ENCODE measurements at places on chromosomes 7 and 10.

- no peak for DNase-seq
These were observed 76.7 kb downstream of the ANK3 start for GRCh38 chr10:60312818-60313588.

DNA sequence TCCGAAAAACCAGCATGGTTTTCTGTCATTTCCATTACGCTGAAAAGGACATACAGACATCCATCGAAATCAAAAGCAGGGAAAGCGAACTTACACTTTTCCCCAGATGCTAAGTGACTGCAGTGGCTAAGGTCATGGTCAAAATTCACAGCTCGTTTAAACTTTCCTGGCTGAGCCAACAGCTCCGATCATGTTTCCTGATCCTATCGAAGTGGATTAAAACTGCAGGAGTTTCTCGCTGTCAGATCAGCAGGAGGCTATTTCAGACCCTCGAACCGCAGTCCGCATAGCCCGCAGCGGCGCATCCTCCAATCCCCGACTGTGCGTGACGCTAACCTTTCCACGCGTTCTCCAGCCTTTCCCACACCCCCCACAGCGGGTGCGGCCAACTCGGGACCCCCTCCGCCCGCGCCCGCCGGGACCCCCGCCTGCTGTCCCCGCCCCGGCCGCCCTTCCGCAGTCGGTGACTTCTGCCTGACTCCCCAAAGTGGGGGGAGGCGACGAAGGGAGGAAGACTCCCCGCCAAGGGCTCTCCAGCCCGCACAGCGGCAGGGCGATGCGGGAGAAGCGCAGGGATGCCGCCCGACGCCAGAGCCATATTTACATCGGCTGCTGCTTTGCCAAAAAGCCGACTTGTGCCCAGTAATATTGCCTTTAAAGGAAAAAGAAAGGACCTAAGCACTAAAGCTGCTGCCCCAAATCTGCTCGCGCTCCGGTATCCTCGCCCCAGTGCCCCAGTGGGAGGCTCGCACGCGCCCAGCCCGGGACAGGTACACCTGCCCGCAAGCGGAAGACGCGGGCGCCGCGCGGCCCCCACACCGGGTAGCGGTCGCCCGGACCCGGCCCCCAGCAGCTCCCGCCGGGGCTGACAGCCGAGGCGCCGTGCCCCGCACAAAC is 1.2 kb downstream of the PIP4K2A start:
- DNase-seq: peak; percentile 68

DNA sequence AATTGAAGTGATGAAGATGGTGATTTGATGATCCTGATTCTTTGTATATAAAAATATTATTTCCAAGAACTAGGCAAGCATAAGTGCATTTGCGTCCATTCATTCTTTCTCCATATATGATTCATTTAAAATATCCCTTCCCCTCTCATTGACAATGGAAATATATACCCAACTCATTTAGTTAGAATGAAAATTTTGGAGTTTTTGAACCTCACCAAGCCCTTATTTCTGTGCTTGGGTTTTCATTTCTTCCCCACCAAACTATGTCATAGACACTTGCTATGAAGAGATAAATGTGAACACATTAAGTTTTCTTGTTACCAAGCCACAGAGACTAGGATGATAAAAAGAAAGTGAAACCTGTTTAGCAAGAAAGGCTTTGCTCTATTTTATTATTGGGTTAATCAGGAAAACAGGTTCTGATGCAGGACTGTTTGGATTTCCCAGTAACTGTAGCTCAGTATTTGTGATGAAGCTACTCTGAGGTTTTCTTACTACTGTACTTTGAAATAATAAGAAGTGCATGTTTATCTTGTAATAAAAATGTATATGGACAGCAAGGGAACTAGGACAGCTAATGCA is 68.3 kb downstream of the ITGB1 start:
- peak; percentile 6 for DNase-seq

GRCh38 chr10:104641937-104642657 is 1.0 kb downstream of the SORCS3 start:
- DNase-seq: no peak

DNA sequence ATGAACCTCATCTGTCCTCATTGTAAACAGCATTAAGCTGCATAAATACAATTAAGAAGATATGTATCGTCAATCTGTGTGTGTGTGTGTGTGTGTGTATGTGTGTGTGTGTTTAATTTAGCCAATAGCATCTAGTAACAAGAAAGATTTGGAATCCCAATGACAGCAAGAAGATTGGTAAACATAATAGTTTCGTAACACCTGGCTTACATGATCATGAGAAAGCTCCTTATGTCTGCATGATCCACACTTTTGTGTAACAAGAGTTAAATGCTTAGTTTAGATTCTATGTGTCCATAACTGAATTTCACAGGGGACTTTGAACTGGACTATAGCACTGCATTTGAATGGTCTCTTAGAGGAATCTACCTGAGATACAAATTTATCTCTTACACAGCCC is 191.0 kb upstream of the BET1 start:
- DNase-seq: no peak

DNA sequence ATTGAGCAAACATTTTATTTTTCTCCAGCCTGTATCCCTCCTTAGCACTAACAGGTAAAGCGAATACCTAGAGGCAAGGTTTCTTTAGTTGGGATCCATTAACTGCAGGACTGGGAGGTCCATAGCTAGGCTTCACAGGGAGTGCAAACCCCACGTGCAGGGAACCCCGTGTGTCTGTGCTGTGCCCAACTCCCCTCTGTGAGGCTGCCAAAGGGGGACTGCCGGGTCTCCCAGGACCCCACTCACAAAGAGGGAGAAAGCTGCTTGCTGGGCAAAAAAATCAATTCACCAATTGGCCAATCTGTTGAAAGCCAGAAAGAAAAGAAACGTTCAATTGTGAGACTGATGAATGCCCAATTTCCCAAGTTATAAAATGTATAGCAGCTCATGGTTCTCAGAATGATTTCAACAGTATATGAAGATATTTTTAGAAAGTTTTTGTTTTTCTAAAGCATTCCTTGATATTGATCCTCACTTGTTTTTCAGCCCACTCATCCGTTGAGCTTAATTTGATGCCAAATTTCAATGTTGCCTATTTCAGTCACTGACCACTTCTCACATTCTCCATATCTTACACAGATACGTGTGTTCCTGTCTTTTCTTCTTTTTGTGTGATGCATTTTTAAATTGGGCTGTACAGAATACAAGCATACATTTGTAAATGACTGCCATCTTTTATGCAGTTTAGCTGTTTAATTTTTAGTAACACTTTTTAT is 202.7 kb upstream of the PRSS58 start:
- DNase-seq: no peak

DNA sequence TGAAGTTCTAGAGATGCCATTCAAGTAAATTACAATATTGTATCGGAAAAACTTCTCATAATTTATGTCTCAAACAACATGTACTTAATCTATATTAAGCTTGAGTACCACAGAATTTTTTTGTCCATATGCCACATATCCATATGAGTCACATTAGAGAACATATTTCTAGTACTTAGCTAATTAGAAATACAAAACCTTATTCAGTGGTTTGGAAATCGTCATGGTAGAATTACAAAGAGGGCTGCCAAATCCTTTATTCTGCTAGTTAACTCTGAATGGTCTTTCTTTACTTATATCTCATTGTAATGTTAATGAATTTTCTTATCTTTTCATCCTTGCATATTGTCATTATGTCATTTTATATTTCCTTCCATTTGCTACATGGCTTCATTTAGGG is 9.0 kb upstream of the VIM start:
- DNase-seq: no peak

DNA sequence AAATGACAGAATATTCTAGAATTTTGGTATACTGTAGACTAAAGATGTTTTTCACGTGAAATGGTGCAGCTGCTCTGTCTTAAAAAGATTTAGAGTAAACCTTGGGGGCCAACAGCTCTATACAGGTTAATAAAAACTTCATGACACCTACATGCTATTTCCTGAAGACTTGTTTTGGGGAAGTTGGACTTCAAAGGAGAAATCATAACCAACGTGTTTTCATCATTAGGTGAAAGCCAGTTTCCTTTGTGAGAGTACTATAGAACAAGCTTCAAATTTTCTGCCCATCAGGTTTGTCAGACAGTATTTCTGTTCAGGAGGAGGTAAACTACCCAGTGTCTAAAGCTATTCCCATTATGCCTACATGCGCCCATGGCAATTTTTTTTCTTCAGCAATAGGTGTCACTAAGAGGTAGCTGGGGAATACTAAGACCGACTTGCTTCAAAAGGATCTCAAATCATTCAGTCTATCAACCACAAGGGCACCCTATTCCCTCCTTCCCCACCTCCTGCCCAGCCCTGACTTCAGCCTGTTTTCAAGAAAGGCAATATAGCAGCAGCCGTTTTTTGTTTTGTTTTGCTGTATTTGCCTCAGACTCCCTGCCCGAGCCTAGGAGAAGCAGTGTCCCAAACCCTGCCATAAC is 237.3 kb upstream of the SP8 start:
- no peak for DNase-seq

- no peak for DNase-seq
These were observed 40.5 kb upstream of the CDK6 start for GRCh38 chr7:92876836-92877235.

- no peak for DNase-seq
These were observed 38.4 kb downstream of the RHOBTB1 start for GRCh38 chr10:60905580-60905979.

- peak; percentile 91 for DNase-seq
These were observed 9.9 kb upstream of the SPAG6 start for GRCh38 chr10:22335173-22335933.

- DNase-seq: no peak
These were observed 172.1 kb downstream of the CELF2 start for GRCh38 chr10:11189582-11190376.

All from erythroblast (primary cell).